ENCODE measurements at places on chromosomes 1 and 21. TPM values are rescaled to one million over a fixed set of nuclear protein-coding genes. Genes with fewer than 3 reads are reported as not detected.

DNA sequence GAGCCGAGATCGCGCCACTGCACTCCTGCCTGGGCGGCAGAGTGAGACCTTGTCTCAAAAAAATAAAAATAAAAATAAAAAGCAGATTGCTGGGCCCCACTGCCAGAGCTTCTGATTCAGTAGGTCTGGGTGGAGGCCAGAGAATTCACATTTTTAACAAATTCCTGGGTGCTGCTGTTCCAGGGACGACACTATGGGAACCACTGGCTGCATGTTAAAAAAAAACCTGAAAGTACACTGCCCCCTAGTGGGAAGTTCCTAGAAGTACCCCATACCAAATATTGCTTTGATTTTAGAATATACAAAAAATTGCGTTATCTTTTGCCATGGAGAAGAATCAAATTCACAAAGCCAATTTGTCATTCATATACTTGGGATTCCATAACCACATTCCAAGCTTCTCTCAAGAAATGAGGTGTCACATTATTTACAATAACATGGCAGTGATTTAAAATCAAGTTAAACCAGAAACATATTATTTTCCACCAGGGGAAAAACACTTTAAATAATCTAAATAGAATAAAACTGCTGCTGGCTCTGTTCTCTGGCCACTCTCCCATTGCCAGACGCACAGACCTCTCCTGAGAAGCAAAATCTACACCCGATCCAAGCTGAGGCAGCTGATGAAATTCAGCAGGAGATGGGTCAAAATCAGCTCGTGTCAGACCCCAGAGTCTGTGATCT lies 27.4 kb downstream of the SYF2 start:
- DNase-seq = no peak

- DNase-seq = no peak
Measured at GRCh38 chr1:234532503-234532922, 53.5 kb upstream of the TARBP1 start.

- no peak for DNase-seq
Measured at GRCh38 chr1:21384620-21385019, 55.3 kb upstream of the NBPF3 start.

DNA sequence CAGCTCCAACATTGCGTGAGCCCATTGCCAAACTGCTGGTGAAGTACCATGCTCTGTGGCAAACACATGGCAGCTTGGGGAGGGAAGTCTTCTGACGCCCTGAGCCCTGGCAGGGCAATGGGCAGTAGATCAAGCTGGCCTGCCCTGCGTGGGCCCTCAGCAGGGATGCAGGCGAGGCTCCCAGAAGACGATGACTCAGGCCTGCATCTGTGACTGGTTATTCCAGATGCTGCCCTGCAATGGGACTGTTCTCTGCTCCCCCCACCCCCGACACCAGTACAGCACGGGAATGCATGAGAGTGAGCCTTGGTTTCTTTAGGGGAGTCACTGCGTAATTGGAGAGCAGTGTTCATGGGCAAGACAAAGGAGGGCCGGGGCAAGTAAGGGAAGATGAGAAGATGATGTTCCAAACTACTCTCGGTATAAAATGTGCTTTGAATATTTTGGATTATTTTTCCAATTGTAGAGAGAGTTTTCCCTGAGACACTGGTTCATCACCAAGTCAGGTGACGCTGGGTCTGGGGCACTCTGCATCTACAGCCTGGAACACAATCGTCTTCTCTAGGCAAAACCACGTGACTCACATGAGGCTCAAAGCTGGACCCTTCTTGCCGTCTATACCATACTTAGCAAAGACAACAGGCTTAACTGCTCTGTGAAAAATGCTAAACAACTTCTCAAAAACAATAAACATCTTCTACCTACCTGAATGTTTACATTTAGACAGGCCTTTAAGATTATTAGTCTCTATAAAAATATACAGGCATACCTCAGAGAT lies 9.0 kb upstream of the C1orf198 start:
- DNase-seq = no peak

DNA sequence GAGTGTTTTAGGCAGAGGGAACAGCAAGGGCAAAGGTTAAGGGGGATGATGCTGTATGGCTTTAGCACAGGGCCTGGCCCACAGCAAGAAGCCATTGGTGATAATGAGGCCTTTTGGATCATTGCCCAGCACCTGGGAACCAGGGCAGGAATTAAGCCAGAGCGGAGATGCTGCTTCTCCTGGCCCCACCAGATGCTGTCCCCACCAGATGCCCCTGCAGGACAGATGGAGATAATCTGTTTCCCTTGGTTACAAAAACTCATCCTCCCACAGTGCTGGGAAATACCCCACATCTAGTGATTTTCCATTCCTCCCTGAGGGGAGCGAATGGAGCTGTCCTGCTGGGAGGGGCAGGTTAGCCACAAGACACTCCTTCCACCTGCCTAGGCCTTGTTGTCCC lies 18.8 kb downstream of the OPRD1 start:
- no peak for DNase-seq

DNA sequence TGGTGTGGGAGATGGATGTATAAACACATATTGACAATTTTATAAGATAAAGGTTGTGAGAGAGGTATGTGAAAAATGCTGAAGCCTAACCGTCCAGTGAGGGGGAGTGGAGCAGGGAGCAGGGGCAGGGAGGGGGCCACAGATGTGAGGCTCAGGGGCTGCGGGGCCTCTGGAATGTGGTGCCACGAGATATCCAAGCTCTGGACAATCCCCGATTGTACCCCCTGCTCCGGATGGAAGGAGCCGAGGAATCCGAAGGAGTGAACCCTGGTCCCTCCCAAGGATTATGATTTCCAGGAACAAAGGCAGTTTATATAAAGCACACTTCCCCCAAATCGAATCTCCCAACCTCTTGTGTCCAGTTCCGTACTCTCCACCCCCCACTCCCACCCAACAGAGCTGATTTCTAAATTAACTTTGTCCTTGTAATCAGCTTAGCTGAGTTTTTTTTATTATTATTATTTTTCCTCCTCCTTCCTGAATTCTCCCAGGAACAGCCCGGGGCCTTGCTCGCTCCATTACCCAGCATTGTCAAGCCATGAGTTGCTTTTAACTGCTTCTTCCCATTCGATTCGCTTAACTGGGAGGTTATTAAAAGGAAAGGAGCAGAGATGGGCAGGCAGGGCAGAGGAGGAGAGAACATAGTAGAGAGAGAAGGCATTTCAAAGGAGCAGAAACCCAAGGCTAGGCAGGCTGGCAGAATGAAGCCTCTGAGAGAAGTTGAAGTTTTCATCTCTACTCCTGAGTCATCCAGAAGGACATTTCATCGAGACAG lies 9.4 kb downstream of the KIRREL1 start:
- DNase-seq = no peak

DNA sequence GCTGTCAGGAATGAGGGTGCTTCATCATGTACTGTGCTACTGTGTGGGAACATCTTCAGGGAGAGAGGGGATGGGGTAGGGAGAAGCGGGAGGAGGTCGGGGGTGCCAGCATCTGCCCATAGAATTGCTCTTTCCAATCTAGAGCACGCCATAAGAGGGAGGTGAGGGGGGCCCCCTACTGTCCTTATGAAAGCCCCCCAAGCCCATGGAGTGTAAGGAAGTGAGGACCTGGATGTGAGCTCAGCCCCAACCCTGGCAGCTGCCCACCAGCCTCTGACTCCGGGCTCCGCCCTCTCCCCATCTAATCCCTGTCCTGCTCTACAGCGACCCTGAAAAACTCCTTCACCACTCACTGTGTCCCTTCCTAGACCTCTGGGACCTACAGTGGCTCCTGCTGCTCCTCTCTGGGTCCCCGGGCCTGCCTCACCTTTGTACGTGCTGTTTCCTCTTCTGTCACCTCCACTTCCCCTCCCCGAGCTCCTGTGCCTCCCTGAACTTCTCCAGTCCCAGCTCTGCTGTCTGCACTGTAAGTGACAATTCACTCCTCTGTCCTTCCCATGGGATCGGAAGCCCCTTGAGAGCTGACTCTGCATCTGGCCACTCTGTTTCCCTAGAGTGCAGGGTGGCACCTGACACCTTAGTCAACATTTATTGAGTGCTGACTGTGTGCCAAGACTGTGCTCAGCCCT lies 269.4 kb downstream of the PTPRU start:
- DNase-seq = no peak

CCDC27 gene
- total RNA-seq = not detected
